ENCODE measurements at places on chromosomes 11 and 22. TPM values are rescaled to one million over a fixed set of nuclear protein-coding genes. Genes with fewer than 3 reads are reported as not detected.

PRG2 gene
- total RNA-seq, result not detected

- no peak for DNase-seq
Observed at GRCh38 chr22:48706934-48707762, 1120.5 kb downstream of the BRD1 start.

DNA sequence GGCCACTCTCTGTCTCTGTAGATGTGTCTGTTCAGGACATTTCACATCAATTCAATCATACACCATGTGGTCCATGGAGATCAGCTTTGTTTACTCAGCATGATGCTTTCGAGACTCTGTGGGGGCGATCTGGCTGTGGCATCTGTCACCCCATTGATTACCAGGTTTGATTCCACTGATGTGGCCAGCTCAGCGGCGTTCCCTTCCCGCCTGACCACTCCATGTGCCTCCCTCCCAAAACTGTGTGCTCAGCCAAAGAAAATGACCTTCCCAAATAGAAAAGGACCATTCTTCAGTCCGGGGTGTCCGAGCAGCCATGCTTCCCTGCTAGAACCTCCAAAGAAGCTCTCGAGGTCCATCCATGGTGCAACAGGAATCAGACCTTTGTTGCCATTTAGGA, 89.1 kb downstream of the BRD1 start:
- DNase-seq, result no peak

DNA sequence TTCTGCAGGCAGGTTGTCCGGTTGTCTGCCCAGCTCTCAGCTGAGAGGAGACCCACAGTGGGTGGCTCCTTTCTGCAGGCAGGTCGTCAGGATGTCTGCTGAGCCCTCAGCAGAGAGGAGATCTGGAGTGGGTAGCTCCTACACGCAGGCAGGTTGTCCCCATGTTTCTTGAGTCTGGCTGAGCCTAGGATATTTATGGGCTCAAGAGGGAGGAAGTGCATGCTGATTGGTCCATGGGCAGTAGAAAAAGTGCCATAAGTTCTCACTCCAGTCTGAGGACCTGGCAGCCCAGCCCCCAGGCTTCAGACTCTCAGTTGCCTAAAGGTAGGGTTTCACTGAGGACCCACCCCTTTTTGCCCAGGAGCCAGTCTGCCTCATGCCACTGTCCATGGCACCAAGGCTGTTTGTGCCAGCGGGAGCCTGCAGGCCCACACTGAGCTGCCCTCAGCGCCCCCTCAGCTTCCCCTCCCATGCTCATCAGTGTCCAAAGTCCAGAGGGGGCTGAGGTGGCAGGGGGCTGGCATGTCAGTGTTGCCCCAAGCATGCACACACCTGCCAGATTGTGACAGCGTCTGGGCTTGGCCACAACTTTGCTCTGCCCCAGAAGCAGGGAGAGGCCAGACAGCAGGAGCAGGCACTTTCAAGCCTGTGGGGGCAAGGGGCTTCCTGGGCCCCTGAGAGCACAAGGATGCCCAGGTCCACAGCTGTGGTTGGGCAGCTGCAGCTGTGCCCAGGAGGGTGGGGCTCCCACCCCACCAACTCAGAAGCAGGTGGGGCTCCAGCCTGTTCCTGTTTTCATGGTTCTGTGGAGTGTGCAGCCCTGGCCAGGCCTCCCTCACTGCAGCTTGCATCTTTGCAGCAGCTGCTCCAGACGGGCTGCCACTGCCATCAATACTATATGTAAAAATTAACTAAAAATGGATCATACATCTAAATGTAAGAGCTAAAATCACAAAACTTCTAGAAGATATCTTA, 3.8 kb upstream of the RNF141 start:
- DNase-seq, result peak; percentile 15

DNA sequence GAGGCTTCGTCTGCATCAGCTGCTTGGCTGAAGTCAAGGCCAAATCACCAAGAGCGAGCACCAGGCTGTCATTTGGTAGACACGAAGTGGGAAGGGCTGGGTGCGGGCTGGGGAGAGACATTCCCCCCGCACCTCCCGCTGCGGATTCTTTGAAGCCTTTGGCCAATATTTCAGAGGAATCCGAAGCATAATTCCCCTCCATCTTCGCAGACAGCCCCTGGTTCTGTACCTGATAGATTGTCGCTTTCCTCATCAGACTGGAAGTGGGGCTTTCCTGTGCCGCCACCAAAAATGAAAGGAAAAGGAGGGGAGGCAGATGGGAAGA, 15.3 kb downstream of the BLID start:
- DNase-seq, result peak; percentile 82

SLC22A6 gene
- total RNA-seq, result not detected

DNA sequence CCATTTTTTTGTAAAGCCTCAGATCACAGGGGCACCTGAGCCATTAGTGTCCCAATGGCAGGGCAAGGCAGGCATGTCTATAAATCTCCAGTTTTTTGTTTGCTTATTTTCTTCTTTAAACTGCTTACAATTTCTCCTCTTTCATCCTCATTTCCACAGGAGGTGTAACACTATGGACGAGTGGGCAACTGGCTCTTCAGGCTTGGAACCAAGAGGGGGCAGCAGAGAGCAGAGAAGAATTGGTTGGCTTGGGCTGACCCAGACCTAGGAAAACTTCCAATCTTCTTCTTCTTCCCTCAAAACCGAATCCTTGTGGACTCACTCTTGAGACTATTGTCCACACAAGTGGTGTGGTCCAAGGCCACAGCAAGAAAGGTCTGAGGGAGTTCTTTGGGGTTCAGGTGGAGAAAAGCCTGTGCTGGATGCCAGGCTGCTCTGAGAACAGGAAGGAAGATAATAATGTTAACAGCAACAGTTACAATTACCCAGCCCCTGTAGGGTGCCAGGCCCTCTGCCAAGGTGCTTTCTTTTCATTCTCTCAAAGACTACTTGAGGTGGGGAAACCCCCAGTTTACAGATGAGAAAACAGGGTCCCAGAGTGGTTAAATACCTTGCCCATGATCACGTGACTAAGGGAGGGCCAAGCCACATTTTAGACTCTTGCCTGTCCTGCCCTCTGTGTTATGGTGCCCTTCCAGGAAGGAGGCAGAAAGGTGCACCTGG, 70.7 kb upstream of the E2F8 start:
- peak; percentile 72 for DNase-seq

GRCh38 chr11:45530776-45531175, 134.6 kb downstream of the CHST1 start:
- peak; percentile 6 for DNase-seq

EFCAB6 gene
- 2.7 TPM for total RNA-seq

- no peak for DNase-seq
Observed at GRCh38 chr11:73787051-73787642, 527 bp upstream of the MRPL48 start.

MRGPRE gene
- total RNA-seq, result not detected

DNA sequence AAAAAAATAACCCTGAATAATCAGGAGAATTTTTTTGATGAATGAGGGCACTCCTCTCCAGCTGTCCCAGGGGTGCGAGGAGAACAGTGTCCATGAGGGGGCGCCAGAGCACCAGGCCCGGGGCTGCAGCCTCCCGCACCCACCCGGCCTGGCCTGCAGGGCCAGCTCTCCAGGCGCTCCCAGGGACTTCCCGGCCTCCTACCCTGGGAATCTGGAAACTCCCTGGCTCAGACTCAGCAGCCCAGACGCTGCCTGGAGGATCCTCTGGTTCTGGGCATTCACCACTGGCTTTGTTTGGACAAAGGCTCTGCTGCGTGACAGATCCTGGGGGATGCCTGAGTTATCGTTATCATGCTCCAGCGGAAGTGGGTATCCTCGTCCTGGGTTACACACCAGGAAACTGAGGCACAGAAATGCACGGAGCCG, 31.0 kb downstream of the MCM5 start:
- DNase-seq, result peak; percentile 94

DNA sequence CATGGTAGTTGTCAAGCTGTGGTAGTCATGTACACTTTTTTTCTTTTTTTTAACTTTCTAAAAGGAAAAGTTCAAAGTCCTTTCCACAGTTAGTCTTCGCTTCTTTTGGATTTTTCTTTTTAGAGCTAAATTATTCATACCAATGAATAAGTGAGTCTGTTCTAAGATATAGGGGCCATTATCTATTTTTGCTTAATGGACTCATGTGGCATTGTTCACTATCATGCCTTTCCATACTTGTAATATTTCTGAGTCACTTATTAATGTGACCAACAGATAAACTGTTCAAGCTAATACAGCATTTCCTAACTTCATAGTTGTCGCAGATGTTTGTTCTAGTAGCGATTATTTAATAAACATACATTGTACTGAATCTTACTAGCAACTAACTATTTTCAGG, 8.0 kb upstream of the B3GNT6 start:
- DNase-seq, result no peak

DNA sequence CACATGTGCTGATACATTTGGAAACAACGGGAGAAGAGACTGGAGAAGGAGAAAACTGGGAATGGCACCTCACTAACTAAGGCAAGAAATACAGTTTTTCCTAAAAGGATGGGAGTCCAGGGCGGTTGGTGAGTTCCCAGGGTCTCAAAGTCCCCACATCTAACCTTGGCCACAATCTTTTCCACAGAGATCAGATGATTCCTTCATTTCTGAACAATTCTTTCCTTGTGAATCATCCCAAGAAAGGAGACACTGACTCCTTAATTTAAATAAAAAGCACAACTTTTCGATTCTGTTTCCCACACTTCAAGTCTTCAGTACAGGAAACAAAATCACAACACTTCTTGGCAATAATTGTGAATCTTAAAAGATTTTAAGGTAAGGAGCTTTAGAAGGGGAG, 384.7 kb downstream of the DCDC1 start:
- no peak for DNase-seq

NXPE2 gene
- 0.26 TPM for total RNA-seq

MMP8 gene
- not detected for total RNA-seq

DNA sequence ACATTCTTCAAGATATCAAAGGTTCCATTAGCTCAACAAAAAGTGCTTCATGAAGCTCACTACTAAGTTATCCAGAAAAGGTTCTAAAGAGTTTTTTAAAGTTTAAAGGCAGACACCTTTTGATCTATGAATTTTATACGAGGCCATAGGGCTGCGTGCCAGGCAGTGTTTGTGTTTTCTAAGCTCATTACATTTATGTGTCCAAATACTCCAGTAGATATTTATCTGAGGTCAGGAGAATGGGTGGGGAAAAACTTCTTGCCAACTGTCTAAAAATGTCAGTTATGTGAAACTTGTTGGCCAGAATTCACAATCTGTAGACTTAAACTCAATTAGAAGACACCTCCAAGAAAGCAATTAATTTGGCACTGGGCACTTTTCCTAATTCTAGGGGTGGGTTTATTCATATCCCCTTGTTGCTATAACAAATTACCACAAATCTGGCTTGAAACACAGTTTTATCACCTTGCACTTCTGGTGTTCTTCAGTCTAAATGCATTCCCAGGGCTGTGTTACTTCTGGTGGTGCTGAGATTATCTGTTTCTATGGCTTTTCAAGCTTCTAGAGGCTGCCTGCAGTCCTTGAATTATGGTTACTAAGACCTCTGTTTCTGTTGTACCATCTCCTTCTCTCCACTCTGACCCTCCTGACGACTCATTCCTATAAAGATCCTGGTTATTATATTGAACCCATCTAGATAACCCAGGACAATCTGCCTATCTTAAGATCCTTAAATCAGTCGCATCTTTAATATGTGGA, 1030.4 kb upstream of the CNTN5 start:
- DNase-seq, result no peak

ADAMTS15 gene
- 1.8 TPM for total RNA-seq

DNA sequence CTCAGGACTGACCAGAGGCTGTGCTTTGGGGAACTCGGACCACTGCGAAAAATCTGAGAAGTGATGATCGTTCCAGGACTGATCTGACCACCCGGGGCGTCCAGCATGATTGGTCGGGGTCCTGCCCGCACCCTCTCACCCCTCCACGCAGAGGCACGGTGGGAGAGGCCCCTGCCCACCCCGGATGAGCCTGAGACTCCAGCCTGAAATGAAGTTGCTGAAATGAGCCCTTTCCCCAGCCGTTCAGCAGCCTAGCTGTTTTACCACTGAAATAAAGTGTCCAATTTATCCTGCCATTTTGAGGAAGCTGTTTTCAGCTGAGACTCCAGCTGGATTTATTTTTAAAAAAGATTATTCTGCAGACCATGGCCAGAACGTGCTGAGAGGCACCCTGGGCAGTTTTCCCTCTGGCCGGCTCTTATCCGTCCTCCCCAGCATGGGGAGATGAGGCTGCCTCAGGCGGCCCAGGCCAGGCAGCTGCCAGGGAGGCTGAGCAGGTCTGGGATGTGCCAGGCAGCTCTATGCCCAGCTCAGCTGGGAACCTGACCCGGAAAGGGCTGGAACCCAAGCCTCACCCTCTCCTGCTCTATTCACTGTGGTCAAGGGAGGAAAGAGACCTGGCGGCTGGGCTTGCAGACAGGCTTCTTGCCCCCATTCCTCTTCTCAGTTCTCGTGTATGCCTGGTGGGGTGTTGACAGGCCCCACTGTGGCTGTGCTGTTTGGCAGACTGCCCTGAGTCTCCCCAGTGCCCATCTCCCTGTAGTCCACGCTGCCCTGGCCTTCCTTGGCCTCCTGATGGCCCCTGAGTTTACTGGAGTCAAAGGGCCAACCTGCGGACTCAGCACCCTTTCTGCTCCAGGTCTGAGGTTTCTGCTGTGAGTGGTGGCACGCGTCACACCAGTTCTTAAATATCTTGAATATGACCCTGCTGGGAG, 161.0 kb upstream of the B3GAT1 start:
- no peak for DNase-seq

NEFH gene
- 2.0 TPM for total RNA-seq

- DNase-seq, result no peak
Observed at GRCh38 chr11:133886029-133886428, 40.7 kb upstream of the SPATA19 start.

GRCh38 chr11:34404280-34404679, 34.5 kb upstream of the CAT start:
- DNase-seq, result no peak

- no peak for DNase-seq
Observed at GRCh38 chr11:114015117-114015516, 40.2 kb downstream of the HTR3A start.

IFITM2 gene
- total RNA-seq, result 12.5 TPM

DNA sequence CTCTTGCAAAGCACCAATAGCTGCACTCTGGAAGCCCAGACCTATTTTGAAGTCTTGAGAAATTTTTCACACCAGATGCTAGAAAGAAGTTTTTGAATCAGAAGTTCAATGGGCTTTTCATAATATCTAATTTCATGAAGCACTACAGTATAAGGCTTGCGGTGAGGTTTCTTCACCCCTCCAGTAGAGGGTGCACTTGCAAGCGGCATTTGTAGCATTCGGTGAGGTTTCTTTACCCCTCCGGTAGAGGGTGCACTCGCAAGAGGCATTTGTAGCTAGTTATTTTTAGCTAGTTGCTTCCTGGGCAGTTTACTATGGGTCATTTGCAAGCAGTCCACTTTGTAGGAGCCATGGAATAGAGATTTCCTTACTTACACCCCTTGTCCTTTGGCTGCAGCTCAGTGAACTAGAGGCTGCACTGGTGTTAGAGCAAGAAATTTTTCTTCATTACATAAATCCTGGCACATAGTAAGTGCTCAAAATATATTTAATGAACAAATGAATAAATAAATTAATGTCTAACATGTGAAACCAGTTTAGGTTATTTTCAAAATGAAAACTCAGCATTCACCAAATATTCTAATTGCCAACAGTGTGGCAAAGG, 7.8 kb upstream of the NOX4 start:
- no peak for DNase-seq

CRYBA4 gene
- total RNA-seq, result not detected

- peak; percentile 43 for DNase-seq
Observed at GRCh38 chr11:8788616-8789015, 106.0 kb downstream of the RPL27A start.

NELL1 gene
- 0.16 TPM for total RNA-seq

Measured in myocyte (in vitro differentiated cells).